ENCODE measurements at places on chromosomes 1 and 21. TPM values are rescaled to one million over a fixed set of nuclear protein-coding genes. Genes with fewer than 3 reads are reported as not detected.

The TNFRSF14 gene
- 175 TPM for total RNA-seq

DNA sequence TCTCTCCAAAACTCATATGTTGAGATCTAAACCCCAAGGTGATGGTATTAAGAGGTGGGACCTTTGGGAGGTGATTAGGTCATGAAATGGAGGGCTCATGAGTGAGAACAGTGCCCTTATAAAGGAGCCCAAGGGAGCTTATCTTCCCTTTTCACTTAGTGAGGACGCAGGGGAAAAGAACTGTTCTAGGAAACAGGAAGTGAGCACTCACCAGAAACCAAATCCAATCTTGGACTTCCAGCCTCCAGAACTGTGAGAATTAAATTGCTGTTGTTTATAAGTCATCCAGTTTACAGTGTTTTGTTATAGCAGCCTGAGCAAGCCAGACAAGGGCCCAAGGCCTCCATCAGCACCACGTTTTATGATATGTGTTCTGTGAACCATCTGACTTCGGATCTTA lies 60.3 kb upstream of the LRRC8D start:
- H3K36me3 ChIP-seq = peaks cover 2% of the 10 kb centered on the region
- peaks cover 88% of the 10 kb centered on the region for H3K4me1 ChIP-seq
- no peak for DNase-seq
- H3K27me3 ChIP-seq = no peaks in the 10 kb centered on the region
- no peak overlapping the region for H3K4me3 ChIP-seq

DNA sequence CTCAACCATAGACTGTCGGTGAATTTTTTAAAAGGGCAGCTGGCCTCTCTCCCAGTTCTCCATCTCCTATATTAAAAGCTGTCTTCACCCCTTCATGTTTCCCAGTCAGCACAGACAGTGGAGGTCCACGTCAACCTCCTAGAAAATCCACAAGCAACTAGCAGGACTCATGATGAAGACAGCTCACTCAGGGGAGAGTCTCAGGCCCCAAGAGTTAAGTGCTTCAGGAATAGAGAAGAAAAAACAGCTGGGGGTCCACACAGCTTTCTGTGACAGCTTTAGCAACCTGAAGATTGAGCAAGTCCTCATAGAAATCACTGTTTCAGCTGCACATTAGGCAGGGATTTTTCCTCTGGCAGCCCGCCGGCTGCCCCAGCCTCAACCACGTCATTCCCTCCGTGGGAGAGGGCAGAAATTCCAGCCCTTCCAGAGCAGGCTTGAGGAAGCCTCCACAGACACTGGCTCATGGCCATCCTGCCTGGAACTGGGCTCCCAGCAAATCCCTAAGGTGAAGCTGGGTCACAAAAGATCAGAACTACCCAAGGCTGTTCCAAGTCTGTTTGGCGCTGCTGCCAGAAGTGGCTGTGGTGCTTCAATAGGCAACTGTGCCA lies 15.2 kb downstream of the GPR161 start:
- H3K4me3 ChIP-seq = no peak overlapping the region
- no peaks in the 10 kb centered on the region for H3K4me1 ChIP-seq
- no peak overlapping the region for H3K27ac ChIP-seq
- H3K27me3 ChIP-seq = peaks cover 22% of the 10 kb centered on the region
- DNase-seq = no peak

The DONSON gene
- 39.7 TPM for total RNA-seq

DNA sequence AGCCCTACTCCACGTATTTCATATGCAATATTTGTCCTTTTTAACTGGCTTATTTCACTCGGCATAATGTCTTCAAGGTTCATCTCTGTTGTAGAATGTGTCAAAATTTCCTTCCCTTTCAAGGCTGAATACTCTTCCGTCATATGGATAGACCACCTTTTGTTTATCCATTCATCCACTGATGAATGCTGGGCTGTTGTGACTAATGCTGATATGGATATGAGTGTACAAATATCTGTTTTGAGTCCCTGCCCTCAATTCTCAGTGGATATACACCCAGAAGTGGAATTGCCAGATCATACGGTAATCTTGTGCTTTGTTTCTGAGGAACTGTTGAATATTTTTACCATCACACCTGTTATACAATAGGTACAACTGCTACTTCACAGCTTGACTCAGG lies 155.2 kb upstream of the IRF2BP2 start:
- no peak overlapping the region for H3K27ac ChIP-seq
- DNase-seq = no peak
- H3K36me3 ChIP-seq = no peaks in the 10 kb centered on the region
- H3K4me1 ChIP-seq = peaks cover 58% of the 10 kb centered on the region
- no peaks in the 10 kb centered on the region for H3K27me3 ChIP-seq
- no peak overlapping the region for H3K4me3 ChIP-seq

DNA sequence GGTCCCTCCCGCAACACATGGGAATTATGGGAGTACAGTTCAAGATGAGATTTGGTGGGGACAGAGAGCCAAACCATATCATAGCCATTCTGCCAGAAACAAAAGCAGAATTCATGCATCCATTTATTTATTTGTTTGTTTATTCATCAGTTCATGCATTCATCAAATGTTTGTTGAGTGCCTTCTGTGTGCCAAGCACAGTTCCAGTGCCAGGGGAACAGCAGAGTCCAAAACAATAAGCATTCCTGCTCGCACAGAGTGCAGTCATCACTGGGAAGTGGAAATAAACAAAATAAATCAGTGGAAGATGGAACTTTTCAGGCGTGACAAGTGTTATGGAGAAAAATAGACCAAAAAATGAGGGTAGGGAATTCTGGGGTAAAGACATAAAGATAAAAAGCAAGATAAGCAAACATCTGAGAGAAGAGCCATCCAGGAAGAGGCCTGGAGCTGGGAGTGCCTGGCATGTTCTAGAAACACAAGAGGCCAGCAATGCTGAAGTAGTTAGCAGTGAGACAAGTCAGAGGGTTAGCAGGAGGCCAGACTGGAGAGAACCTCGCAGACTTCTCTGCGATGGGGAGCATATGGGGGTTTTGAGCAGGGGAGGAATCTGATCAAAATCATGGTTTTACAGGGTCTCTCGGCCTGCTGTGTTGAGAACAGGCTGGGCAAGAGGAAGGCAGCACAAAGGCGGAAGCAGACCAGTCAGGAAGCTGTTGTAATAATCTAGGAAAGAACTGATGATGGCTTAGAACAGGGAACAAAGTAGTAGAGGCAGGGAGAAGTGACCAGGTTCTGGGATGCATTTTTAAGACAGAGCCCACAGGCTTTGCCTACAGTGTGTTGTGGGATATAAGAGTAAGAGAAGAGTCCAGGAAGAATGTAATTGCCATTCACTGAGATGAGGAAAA lies 113.2 kb downstream of the GLUL start:
- no peaks in the 10 kb centered on the region for H3K27me3 ChIP-seq
- peaks cover 1% of the 10 kb centered on the region for H3K36me3 ChIP-seq
- H3K4me3 ChIP-seq = no peak overlapping the region
- peaks cover under 1% of the 10 kb centered on the region for H3K4me1 ChIP-seq
- no peak for DNase-seq

The RORC gene
- 10.3 TPM for total RNA-seq

The OR2T11 gene
- total RNA-seq = not detected

The OR2G6 gene
- not detected for total RNA-seq

GRCh38 chr1:168482106-168482505 lies 61.7 kb downstream of the XCL2 start:
- no peaks in the 10 kb centered on the region for H3K27me3 ChIP-seq
- H3K4me1 ChIP-seq = peaks cover 42% of the 10 kb centered on the region
- H3K36me3 ChIP-seq = peaks cover 4% of the 10 kb centered on the region
- no peak overlapping the region for H3K4me3 ChIP-seq
